ENCODE measurements at places on chromosomes 1 and 21.

DNA sequence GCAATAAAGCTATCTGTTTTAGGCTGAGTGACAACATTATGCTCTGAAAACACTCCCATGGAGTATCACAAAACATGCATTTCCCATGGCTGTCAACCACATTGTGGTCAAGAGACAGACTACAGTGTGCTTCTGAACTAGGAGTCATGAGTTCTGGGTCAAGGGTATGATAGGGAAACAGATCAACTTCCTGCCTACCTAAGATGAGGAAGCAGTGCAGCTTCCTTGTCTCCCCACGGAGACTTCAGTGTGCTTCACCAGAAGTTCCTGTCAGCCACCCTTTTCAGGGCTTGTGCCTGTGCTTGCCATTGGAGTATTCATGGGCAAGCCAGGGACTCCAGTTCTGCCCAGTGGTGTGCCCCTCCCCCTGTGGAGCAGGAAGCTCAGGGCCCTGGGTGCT lies 19.9 kb downstream of the LCE3E start:
- no peak for DNase-seq

GRCh38 chr1:147292631-147293251 lies 50.3 kb downstream of the CHD1L start:
- DNase-seq = no peak

DNA sequence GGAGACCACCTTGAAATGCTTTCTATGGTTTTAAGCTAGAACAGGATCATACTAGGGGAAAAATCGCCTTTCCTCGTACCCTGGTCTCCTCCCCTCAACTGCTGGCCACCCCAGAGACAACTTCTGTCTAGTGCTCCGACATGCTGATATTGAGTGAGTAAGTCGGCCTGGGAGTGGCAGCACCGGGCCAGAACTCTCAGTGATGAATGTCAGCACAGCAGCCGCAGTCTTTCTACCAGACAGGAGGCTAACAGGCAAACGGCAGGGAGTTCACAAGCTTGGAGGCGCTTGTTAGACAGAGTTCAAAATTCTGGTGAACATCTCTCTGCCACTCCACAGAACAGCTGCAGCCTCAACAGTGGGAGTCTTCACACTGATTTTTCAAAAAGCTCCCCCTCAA lies 716.9 kb downstream of the ADGRL2 start:
- no peak for DNase-seq

DNA sequence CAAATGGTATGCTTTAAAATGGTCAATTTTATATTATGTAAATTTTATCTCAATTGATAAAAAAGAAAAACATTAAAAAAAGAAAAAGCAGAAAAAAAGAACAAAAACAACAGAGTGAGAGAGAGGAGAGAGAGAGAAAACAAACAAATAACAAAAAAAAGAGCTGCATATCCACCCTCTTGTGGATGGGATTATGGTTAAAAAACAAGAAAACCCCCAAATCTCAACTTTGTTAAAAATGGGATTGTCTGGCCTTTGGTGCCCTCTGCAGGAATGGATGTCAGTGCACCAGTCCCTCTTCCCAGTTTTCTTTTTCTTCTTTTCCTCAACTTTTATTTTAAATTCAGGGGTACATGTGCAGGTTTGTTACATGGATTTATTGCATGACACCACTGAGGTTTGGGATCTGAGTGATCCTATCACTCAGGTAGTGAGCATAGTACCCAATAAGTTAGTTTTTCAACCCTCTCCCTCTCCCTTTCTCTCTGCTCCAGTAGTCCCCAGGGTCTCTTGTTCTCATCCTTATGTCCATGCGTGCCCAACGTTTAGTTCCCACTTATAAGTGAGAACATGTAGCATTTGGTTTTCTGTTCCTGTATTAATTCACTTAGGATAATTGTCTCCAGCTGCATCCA lies 28.1 kb downstream of the RNF187 start:
- no peak for DNase-seq

- no peak for DNase-seq
These were observed 20.5 kb downstream of the PRKACB start for GRCh38 chr1:84164567-84165021.

DNA sequence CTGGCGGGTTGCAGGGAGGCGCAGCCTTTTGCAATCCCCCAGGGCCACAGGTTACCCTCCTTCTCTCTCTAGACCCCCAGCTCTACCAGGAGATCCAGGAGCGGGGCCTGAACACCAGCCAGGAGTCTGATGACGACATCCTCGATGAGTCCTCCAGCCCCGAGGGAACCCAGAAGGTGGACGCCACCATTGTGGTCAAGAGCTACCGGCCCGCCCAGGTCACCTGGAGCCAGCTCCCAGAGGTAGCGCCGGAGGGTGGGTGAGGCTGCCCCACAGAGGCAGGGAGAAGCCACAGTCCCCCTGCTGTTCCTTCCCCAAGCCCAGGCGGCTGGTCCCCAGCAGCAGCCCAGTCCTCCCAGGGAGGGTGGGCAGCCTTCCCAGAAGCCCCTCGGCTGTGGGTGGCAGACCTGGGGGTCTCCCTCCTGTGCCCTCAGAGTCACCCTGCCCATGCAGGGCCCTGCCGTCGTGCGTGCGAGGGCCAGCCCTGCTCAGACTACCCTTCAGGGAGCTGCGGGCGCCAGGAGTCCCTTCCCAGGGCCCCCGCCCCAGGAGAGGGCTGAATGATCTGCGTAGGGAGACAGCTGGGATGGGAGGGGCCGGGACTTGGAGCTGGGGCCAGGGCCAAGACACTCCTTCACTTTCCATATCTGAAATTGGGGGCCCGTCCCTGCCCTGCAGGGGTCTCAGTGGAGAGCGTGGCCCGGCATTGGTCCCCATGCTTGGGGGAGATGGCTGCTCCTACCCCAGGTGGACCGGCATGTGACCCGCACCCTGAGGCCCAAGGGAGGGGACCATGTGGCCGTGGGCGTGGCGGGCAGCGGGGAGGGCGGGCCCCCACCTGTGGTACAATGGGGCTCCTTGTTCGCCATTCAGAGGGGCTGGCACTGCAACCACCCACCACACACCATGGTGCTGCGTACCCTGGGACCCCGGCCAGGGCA lies 12.9 kb downstream of the ARHGEF16 start:
- no peak for DNase-seq

DNA sequence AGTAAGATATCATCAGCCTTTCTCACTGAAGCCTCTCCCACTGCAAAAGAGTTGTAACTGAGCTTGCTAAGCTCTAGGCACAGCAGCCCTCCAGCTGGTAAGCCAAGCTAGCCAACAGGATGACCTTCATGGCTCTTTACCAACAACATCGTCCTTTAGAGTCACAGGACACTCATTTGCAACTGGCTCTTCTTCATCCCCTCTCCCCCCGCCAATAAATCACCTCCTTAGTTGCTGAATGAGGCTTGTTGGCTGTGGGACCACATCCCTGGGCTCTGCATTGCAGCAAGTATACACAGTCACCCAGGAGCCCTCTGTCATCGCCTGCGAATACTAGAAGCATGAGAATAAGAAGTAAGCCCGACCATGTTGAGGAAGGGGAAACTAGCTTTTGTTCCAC lies 16.0 kb upstream of the ZNF697 start:
- DNase-seq = no peak

DNA sequence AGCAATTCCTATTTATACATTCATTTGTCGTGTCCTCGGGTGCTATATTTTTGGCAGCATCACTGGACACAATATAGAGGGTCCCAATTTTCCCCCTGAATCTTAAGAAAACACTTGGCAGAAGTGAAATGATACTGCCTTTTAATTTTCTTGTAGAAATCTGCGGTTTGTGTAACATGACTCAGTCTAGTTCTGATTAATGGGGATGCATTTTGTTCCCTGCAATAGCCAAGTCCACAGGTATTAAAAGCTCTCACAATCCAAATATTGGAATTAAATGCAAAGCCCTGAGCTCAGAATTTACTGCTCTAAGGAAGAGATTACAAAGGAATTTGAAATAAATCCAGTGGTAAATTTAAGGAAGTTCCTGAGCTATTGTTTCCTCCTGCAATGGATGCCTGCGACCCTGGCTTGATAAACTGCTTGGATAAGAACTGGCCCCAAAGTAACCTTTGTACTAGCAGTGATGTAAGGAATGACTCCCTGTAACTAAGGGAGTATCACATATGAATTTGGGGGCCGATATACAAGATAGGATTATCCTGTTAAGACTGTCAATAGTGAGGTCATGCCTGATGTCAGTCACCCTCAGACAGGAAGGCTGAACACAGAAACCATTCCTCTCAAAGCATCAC lies 349.7 kb upstream of the C1orf87 start:
- DNase-seq = no peak

GRCh38 chr21:23524685-23525084 lies 2082.6 kb downstream of the MRPL39 start:
- DNase-seq = no peak

DNA sequence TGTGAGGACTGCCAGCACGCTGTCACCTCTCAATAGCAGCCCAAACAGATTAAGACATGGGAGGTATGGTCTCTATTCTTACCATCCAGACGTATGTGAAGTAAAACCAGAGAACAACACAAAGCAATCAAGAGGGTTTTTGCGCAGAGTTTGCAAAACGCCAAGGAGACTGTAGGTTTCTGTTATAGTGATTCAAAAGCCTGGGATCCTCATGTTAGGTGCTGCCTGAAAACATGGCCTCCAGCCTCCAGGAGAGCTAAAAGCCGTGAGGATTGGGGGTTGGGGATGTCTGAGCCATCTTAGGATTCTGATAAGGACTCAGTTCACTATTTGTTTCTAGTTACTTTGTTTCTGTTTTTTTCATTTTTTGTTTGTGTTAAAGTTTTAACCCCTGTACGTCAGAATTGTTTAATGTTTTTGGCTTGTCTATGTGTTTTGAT lies 4.2 kb upstream of the CCT8 start:
- DNase-seq = no peak
